ENCODE measurements at places on chromosomes 3 and 15.

- DNase-seq, result no peak
These were observed 220.0 kb upstream of the UMPS start for GRCh38 chr3:124510290-124510689.

GRCh38 chr3:72820415-72820814 lies 27.8 kb downstream of the SHQ1 start:
- DNase-seq, result no peak

DNA sequence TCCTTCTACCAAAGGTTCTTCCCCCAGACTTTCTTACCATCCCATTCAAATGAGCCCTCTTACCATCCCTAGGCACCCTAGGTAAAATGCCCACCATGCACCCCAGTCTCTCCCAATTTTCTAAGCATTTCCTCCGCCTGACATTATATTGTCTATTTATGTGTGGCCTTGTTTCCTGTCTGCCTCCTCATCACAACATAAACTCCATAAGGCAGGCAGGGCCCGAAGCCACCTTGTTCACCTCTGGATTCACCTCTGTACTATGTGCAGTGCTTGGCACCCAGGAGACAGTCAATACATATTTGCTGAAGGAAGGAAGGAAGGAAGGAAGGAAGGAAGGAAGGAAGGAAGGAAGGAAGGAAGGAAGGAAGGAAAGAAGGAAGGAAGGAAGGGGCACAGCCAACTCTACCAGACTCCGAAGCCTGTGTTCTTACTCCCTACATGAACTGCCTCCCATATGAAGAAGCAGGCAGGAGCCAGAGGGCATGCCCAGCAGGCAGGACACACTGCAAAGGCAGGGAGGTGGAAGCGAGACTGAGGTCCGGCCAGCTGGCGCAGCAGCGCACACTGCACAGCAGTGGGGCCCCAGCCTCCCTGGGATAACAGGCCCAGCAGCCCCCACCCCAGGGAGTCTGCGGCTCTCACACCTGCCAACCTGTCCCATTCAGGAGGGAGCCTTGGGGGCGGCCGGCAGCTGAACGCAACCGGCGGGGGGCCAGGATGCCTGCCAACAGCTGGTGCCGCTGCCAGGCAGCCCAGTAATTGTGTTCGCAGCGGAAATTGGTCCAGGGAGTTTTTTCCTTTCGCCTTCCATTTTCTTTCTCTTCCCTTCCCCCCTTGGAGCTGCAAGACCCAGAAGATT lies 106.0 kb upstream of the LINGO1 start:
- DNase-seq, result no peak

- no peak for DNase-seq
These were observed 1011.7 kb downstream of the SQOR start for GRCh38 chr15:46646490-46646889.

DNA sequence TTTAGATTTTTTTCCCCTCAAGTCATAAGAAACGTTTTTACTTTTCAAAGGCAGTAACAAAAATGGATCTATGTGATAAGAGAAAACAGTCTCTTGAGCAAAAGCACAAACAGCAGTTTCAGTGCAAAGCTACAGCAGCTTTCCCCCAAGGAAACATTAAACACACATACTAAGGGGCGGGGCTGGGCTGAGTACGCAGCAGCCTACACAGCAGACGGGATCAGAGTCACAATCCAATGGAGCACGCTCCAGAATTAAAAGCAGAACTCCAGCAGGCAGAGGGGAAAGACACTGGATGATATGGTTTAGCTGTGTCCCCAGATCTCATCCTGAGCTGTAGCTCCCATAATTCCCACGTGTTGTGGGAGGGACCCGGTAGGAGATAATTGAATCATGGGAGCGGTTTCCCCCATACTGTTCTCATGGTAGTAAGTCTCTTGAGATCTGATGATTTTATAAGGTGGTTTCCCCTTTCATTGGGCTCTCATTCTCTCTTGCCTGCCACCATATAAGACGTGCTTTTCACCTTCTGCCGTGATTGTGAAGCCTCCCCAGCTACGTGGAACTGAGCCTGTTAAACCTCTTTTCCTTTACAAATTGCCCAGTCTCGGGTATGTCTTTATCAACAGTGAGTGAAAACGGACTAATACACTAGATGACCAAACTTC lies 116.2 kb upstream of the SLCO3A1 start:
- DNase-seq, result no peak

DNA sequence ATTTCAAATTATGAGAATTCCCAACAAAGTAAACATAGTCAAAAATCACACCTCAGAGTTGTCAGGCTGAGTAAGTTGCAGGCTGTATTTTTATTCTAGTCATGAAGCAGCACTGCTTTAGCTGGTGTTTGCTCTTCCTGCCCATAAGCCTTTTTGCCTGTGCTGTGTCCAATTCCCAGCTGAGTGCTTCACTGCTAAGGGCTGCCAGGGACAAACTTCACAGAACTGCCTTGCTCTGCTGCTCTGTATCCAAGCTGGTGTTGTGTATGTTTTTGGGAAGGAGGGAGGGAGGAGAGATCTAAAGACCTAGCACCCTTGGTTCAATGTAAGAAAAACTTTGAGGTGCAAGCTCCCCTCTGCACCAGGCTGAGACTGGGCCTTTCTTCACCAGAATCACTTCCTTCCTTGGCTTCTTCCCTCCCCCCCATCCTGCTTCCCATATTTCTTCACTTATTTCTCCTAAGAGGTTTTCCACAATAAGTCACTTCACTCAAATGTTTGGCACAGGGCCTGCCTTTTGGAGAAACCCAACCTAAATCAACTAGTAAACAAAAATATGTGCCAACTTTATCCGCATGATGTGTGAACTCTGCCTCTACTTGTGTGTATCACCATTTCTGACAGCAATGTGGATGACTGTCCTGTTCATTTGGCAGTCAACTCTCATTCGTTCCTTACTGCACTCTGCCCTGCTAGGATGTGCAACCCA lies 156.1 kb downstream of the TBL1XR1 start:
- no peak for DNase-seq

DNA sequence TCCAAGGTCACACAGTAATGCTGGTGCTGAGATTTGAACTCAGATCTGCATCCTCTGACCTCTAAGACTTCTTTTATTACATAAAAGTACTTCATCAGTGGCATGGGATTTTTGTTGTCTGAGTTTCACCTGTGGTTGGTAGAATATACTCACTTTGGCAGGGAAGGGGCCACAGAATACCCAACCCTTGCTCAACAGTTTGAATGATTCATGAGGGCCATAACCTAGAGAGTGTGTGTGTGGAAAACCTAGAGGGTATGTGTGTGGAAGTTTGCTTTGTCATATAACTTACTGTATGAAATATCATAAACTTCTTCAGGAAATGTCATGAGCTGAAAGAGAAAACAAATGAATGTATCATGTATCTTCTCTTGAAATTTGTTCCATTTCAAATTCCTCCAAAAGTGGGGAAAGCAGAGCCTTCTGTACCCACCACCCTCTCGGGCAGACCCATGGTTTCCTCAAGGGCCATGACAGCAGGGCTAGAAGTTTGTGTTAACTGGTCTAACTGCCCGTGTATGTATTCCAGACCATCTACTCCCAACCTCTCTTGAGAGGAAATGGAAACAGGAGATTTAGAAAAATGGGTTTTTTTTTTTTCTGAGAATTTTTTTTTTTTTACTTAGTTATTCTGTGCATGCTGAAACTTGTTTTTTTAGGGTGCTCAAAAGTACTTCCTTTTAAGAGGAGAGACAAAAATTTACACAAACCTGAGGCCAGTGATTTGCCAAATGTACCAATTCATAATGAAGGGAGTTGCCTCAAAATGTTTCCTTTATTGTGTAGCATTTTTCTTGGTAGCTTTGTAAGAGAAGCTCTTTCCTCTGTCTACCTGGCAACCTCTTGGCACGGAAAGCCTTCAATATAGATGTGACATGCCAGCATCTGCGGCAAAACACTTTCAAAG lies 127.0 kb downstream of the TPRG1 start:
- DNase-seq, result no peak

DNA sequence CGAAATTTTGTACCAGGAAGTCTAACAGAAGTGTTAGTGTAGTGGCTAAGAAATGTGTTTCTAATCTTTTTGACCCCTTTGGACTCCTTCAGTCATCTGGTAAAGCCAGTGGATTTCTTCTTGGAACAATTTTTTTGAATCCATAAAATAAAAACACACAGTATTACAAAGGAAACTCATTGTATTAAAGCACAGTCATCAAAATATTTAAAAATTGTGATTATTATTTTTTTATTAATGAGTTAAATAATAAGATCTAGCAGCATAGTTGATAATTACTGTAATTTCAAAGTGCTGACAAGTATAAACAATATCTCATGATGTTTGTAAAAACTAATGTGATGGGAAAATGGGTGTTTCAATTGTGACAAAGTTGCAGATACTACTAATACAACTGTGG lies 72.2 kb upstream of the LRRC3B start:
- no peak for DNase-seq

GRCh38 chr3:100010087-100010417 lies 104.2 kb downstream of the FILIP1L start:
- DNase-seq, result no peak

GRCh38 chr3:24264748-24265158 lies 229.9 kb downstream of the THRB start:
- DNase-seq, result no peak

DNA sequence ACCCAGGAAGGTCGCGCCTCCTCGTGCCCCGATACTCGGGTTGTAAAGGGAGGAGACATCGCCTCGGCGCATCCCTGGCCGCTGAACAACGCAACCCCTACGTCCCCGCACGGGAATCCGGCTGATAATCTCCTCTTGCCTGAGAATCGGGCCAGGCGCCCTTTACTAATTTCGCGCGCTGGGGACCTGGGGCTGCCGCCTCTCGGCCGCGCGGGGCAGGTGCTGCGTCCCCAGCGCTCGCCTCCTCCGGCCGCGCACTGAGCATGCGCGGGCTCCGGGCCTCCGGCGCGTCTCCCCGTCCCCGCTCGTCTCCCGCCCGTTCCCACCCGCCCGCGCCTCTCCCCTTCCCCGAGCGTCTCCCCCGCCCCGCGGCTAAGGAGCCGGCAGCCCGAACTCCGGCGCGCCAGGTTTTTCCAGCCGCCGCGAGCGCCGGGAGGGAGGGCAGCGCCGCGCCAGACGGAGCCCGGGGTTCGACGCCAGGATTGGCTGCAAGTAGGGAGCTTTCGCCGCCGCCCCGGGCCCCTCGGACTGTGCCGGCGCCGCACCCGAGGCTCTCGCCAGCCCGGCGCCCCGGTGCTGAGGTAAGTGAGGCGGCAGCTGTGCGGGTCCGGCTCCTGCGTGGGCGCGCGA lies at the start of gene CNTN4:
TSS of gene CNTN4 (plus strand) at position 469 of the 630 bp plus-strand sequence.
- no peak for DNase-seq

DNA sequence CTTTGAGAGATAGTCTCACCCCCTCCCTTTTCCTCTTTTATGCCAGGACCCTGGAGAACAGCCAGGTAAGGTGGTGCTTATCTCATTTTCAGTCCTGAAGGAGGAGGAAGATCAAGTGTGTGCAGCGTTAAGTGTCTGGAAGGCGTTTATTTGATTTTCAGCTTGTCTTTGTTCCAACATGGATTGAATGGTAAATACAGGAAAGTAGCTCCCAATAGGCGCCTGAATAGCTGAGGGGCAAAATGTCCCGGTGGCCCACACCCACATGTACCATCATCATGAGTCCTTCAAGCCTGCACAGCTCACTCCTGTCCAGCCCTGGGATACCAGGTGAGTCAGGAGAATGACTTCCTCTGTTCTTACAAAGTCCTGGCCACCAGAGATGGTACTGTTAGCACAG lies 73.5 kb downstream of the CEMIP start:
- no peak for DNase-seq

DNA sequence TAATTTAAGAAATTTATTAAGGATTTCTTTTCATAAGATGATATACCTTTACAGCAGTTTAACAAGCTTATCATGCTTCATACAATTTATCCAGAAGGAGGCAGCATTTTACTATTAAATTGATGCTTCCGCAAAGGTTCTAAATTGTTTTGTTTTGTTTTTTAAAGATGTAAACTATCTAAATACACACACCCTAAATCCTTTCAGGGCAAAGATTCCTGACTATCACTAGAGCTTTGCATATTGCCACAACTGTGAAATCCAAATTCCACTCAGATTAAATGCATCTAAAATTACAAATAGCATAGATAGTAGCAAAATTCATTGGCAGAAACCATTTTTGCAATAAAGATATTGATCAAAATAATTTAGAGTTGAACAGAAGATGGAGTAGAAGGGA lies 44.5 kb upstream of the CCNL1 start:
- DNase-seq, result no peak

GRCh38 chr3:42157540-42158538 lies 66.7 kb downstream of the TRAK1 start:
- DNase-seq, result no peak

GRCh38 chr3:198030726-198031125 lies 70.7 kb downstream of the LMLN start:
- DNase-seq, result no peak

DNA sequence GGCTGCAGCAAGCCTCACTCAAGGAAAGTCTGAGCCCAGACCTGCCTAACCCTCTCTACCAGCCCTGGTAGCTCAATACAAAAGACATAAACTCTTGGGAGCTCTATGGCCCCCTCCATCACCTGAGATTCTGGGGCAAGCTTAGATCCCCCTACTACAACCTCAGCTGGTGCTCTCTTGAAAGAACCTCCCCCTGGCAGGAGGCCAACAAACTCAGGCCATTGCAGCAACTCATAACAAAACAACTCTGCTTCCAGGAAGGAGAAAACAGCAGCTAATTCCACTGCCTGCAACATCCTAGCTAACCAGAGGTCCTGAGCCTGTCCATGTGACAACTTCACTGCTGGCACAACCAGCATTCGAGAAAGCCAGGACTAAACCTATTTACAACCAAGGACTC lies 169.2 kb downstream of the ROBO1 start:
- no peak for DNase-seq

- DNase-seq, result no peak
These were observed 596.7 kb downstream of the FGF12 start for GRCh38 chr3:192130534-192131132.

- no peak for DNase-seq
These were observed 198.5 kb upstream of the COL8A1 start for GRCh38 chr3:99439892-99440291.

DNA sequence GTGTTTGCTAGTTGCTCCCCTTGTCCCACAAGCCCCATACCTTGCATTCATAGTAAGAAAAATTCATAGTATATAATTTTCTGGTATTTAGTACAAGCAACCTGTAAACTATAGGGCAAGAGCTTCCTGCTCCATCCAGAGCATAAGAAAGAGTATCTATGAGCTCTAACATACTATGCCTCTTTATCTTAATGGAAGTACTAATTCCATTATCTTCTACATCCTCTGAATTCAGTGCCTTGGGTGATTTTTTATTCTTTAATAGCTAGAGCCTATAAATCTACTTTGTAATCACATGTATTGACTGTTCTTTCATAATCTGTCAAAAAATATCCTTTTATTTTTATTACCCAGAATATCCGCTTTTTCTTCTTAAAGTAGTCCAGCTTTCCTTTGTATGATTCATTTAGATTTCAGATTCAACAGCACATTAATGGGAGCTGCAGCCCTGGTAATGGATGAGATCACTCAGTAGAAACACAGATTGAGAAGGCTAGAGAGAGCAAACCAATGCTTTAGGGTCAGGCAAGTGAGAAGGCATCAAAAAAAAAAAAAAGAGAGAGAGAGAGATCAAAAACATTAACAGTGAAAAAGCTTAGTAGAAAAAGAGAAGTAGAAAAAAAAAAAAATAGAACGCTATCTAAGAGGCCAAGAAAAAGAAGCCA lies 511.5 kb upstream of the NAALADL2 start:
- DNase-seq, result no peak

All from naive thymus-derived CD8-positive, alpha-beta T cell (primary cell).